T-helper 17 cell (primary cell): ENCODE measurements at places on chromosomes 5 and 9.

GRCh38 chr9:108606401-108606800, 249.4 kb downstream of the ACTL7B start:
- no peaks in the 10 kb centered on the region for H3K27me3 ChIP-seq
- no peak overlapping the region for H3K4me3 ChIP-seq
- no peak for DNase-seq
- H3K4me1 ChIP-seq, result no peaks in the 10 kb centered on the region

DNA sequence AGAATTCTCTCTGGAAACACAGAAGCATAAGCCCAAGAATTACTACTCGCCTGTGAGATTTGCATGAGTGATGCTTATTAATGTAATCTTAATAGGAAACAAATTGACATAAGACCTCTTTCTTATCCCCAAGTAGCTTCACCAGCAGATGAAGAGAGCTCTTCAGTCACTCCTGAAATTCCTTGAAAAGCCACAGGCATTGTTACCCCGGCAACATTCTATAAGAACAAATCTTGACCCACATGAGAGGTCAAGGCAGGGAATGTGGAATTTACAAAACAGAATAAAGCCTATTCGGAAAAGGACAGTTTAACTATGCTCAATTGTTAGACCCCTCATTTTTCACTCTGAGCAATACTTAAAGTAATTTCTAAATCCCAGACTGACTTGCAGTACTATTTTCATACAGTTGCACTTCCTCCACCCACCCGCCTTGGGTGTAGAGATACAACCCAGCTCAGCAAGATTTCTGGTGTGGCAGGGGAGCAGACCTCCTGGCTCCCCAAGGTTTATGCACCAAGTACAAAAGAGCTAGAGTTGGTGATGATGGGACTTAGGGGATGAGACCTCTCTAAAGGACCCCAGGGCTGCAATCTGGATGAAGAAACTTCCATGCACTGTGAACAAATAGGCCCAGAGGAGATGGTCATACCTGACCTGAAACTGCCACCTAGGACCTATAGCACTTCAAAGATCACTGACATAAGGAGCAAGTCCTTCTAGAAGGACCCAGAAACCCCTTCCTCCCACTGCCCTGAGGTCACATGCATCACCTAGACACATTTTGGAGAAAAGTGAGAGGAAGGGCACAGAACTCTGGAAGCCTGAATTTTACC, 242.1 kb downstream of the ZNF608 start:
- DNase-seq, result no peak
- H3K27me3 ChIP-seq, result no peaks in the 10 kb centered on the region
- H3K4me3 ChIP-seq, result no peak overlapping the region
- no peaks in the 10 kb centered on the region for H3K4me1 ChIP-seq

DNA sequence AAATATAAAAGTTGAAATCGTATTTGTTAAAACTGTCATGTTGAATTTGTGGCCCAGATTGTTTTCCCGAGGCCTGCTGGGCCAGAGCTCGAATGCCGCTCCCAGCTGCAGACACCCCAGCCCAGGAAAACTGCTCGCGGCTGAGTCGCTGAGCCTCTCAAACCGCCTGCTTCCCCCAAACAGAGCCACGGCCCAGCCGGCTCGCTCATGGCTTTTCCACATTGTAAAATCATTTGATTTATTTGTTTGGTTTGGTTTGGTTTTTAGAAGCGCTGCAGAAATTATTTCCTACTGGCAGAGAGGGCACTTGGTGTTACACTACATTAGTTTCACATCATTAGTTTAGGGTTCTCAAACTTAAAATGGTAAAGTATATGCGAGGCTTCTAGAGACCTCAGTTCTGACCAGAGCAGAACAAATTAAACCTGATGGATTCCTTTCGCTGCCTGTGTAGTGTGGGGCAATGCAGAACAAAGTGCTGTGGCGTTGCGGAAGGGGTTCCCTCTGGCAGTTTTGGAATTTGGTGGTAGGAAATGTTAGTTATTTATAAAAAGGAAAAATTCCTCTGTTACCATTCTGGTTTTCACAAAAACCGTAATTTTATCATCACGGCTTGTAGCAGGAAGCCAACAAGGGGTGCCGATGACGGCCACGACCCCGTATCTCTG, 156.5 kb upstream of the PITX1 start:
- no peaks in the 10 kb centered on the region for H3K36me3 ChIP-seq
- H3K4me3 ChIP-seq, result peak overlapping the region; percentile 88
- peaks cover 2% of the 10 kb centered on the region for H3K4me1 ChIP-seq
- peaks cover 65% of the 10 kb centered on the region for H3K27me3 ChIP-seq
- DNase-seq, result no peak

GRCh38 chr5:73921741-73922140, 295.7 kb downstream of the ARHGEF28 start:
- no peak overlapping the region for H3K27ac ChIP-seq
- no peaks in the 10 kb centered on the region for H3K36me3 ChIP-seq
- no peak overlapping the region for H3K4me3 ChIP-seq
- H3K27me3 ChIP-seq, result peaks cover 18% of the 10 kb centered on the region
- no peaks in the 10 kb centered on the region for H3K4me1 ChIP-seq
- no peak for DNase-seq

DNA sequence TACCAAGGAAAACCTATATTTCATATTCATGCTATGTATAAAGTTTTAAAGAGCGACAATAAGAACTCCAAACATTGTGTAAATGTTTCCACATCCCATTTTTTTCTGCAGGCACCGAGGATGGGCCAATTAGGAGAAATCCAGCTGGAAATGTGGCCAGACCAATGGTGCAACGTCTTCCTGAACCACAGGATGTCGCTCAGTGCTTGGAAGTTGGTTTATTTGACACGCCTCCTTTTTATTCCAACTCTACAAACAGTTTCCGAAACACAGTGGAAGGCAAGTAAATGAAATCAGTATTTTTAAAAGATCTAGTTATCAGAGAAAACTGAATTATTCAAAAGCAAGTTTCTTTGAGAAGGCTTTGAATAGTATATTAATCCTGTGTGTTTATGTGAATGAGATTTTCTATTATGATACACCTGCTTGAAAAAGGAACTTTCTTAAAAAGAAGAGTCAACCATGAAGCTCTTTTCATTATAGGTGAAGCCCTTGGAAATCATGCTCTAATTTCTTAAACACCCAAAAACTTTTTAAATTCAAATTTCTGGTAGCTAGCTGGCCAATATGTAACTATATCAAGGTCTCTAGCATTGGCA, 9.1 kb downstream of the TYRP1 start:
- H3K36me3 ChIP-seq, result no peaks in the 10 kb centered on the region
- no peak overlapping the region for H3K27ac ChIP-seq
- no peak for DNase-seq
- no peaks in the 10 kb centered on the region for H3K27me3 ChIP-seq
- no peak overlapping the region for H3K4me3 ChIP-seq
- no peaks in the 10 kb centered on the region for H3K4me1 ChIP-seq

DNA sequence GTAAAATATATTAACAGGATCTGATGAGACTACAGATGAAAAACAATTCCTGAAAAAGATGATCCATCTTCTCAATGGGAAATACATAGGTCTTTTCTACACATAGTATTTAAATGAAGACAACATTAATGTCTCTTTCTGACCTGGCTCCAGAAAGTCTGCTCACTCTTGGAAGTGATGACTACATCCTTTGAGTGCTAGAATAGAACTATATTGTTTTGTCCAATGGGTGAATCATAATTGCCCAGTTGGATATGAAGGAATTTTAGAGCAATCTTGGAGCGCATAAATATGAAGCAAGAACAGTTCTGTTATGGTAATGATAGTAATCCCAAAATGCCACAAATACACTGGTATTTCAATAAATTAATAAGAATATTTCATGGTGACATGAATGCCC, 322.1 kb downstream of the DEPDC1B start:
- no peaks in the 10 kb centered on the region for H3K27me3 ChIP-seq
- H3K27ac ChIP-seq, result no peak overlapping the region
- no peaks in the 10 kb centered on the region for H3K4me1 ChIP-seq
- no peaks in the 10 kb centered on the region for H3K36me3 ChIP-seq
- H3K4me3 ChIP-seq, result no peak overlapping the region

GRCh38 chr9:33458444-33458843, 11.1 kb upstream of the AQP3 start:
- DNase-seq, result peak; percentile 64
- peak overlapping the region; percentile 75 for H3K4me3 ChIP-seq
- H3K27me3 ChIP-seq, result no peaks in the 10 kb centered on the region
- peak overlapping the region; percentile 98 for H3K27ac ChIP-seq

DNA sequence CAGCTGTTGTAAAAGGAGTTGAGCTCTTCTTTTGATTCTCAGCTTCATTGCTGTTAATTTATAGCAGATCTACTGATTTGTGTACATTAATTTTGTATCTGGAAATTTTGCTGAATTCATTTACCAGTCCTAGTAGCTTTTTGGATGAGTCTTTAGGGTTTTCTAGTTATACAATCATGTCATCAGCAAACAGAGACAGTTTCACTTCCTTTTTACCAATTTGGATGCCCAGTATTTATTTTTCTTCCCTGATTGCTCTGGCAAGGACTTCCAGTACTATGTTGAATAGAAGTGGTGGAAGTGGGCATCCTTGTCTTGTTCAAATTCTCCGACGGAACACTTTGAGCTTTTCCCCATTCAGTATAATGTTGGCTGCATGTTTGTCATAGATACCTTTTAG, 398.9 kb upstream of the POU5F2 start:
- no peaks in the 10 kb centered on the region for H3K27me3 ChIP-seq
- no peaks in the 10 kb centered on the region for H3K4me1 ChIP-seq
- no peak overlapping the region for H3K27ac ChIP-seq
- no peaks in the 10 kb centered on the region for H3K36me3 ChIP-seq
- no peak overlapping the region for H3K4me3 ChIP-seq
- DNase-seq, result no peak

DNA sequence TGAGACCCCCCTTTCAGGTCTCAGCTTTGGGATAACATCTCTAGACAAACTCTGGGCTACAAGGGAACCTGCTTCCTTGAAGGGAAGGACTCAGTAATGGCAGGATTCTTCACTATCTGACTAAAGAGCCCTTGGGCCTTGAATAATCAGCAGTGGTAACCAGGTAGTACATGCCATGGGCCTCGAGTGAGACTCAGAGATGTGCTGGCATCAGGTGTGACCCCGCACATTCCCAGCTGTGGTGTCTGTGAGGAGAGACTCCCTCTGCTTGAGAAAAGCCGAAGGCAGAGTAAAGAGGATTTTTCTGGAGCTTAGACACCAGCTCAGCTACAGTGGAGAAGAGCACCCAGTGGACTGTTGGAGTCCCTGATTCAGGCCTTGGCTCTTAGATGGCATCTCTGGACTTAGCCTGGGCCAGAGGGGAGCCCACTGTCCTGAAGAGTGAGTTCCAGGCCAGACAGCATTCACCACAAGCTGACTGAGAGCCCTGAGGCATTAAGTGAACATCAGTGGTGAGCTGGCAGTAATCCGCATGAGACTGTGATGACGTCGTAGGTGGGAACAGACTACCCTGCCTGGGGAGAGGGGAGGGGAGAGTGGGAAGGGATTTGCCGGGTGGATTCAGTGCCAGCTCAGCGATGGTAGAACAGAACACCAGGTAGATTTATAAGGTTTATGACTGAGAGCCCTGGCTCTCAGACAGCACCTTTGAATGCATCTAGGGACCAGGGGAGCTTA, 5.3 kb upstream of the ZNF782 start:
- H3K4me1 ChIP-seq, result peaks cover 5% of the 10 kb centered on the region
- no peak for DNase-seq
- no peak overlapping the region for H3K4me3 ChIP-seq
- peaks cover 7% of the 10 kb centered on the region for H3K27me3 ChIP-seq

GRCh38 chr5:18576586-18576985, 942.3 kb downstream of the TAF11L14 start:
- H3K27me3 ChIP-seq, result no peaks in the 10 kb centered on the region
- no peak overlapping the region for H3K27ac ChIP-seq
- H3K4me1 ChIP-seq, result no peaks in the 10 kb centered on the region
- no peaks in the 10 kb centered on the region for H3K36me3 ChIP-seq
- no peak for DNase-seq

DNA sequence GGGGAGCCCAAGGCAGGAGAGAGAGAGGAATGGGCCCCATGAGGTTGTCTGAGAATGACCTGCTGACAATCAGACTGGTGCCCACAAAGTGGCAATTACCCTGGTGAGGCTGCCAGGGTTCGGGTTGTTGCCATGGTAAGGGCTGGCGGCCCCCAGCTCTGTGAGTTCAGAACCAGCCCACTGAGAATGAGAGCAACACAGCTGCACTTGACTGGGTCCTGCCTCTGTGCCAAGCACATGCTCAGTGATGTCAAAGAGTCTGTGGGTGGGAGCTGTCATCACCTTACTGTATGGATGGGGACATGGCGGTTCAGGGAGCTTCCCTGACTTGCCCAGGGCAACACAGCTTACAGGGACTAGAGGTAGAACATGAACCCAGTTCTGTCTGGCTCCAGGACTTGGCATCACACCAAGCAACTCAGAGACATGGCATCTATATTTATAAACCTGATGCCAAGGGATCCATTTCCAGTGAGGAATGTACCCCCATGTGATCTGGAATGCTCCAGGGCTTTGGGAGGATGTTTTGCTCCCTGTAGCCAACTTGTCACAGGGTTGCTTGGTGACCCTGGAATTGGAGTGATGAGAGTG, 38.2 kb upstream of the TEX48 start:
- H3K27ac ChIP-seq, result peak overlapping the region; percentile 82
- no peaks in the 10 kb centered on the region for H3K36me3 ChIP-seq
- no peaks in the 10 kb centered on the region for H3K27me3 ChIP-seq
- DNase-seq, result no peak
- H3K4me3 ChIP-seq, result no peak overlapping the region

DNA sequence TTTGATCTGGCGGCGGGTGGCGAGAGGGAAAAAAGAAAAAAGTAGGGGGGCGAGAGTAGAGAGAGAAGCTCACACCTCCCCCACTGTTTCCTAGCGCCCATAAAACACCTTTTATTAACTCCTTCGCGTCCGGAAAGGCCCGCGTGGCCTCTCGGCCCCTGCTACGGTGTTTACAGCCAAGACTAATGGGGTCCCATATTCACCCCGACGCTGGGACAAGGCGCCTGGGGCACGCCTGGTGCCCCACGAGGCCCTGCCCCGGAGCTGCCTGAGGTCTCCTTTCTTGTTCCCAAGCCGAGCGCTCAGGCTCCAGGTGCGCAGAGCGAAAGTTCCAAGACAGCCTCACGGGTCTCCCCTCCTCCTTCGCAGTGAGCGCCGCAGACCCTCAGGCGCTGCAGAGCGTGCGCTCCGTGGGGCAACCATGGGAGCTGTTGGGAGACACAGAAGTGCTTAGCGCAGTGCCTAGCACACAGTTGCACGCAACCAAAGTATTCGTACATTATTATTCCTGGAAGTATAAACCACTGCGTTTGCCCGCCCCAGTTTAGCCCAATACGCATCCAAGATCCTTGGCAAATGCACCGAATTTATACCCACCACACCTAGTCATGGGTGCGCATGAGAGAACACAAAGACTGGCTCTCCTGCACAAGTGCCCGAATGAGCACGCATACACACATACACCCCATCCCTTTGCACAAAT, 4.3 kb downstream of the HAND1 start:
- peak overlapping the region; percentile 64 for H3K4me3 ChIP-seq
- peaks cover 9% of the 10 kb centered on the region for H3K36me3 ChIP-seq
- peaks cover 40% of the 10 kb centered on the region for H3K4me1 ChIP-seq

GRCh38 chr9:114263853-114264510, 58.9 kb upstream of the ORM1 start:
- peaks cover 14% of the 10 kb centered on the region for H3K27me3 ChIP-seq
- H3K4me1 ChIP-seq, result no peaks in the 10 kb centered on the region
- no peaks in the 10 kb centered on the region for H3K36me3 ChIP-seq

- no peak for DNase-seq
- peak overlapping the region; percentile 56 for H3K4me3 ChIP-seq
- no peaks in the 10 kb centered on the region for H3K36me3 ChIP-seq
- H3K4me1 ChIP-seq, result peaks cover 23% of the 10 kb centered on the region
- no peaks in the 10 kb centered on the region for H3K27me3 ChIP-seq
Measured at GRCh38 chr9:36575411-36575882, 2.8 kb downstream of the MELK start.

GRCh38 chr5:177474002-177474476, 605 bp upstream of the DBN1 start:
- peaks cover 15% of the 10 kb centered on the region for H3K4me1 ChIP-seq
- peak overlapping the region; percentile 92 for H3K4me3 ChIP-seq
- H3K27ac ChIP-seq, result no peak overlapping the region
- no peaks in the 10 kb centered on the region for H3K36me3 ChIP-seq
- DNase-seq, result no peak
